GM23248 (cell line): ENCODE measurements at places on chromosomes 13 and 19. TPM values are rescaled to one million over a fixed set of nuclear protein-coding genes. Genes with fewer than 3 reads are reported as not detected.

The SULT2B1 gene
- total RNA-seq, result not detected in 2 replicates

The ZNF563 gene
- 1.8 and 16.4 TPM in 2 replicates for total RNA-seq

- H3K36me3 ChIP-seq, result no peaks in the 10 kb centered on the region
- H3K4me1 ChIP-seq, result peaks cover 2% of the 10 kb centered on the region; the same call in 1 of the 2 replicates
- H3K27me3 ChIP-seq, result 0 out of 2 replicates have a peak, but pooled peaks cover 8% of the 10 kb centered on the region
- no peak overlapping the region for H3K4me3 ChIP-seq
- H3K27ac ChIP-seq, result no peak overlapping the region
Observed at GRCh38 chr13:99596180-99596579, 94.9 kb downstream of the TM9SF2 start.

- no peaks in the 10 kb centered on the region for H3K36me3 ChIP-seq
- no peak overlapping the region for H3K4me3 ChIP-seq
- DNase-seq, result no peak
- H3K27me3 ChIP-seq, result no peaks in the 10 kb centered on the region
- peaks cover 7% of the 10 kb centered on the region; the same call in 1 of the 2 replicates for H3K4me1 ChIP-seq
- no peak overlapping the region for H3K27ac ChIP-seq
Observed at GRCh38 chr19:43309466-43309865, 40.1 kb upstream of the PSG9 start.

GRCh38 chr19:281992-282391 is 9.2 kb downstream of the PLPP2 start:
- H3K27ac ChIP-seq, result no peak overlapping the region
- H3K27me3 ChIP-seq, result no peaks in the 10 kb centered on the region
- no peak for DNase-seq
- no peaks in the 10 kb centered on the region for H3K4me1 ChIP-seq
- H3K4me3 ChIP-seq, result no peak overlapping the region
- H3K36me3 ChIP-seq, result no peaks in the 10 kb centered on the region

GRCh38 chr19:35213663-35214632 is 14.6 kb downstream of the FAM187B start:
- no peak overlapping the region for H3K27ac ChIP-seq
- no peaks in the 10 kb centered on the region for H3K36me3 ChIP-seq
- no peak overlapping the region for H3K4me3 ChIP-seq

GRCh38 chr13:45537516-45537915 is 72.8 kb downstream of the COG3 start:
- H3K4me3 ChIP-seq, result no peak overlapping the region
- DNase-seq, result peak; percentile 5
- H3K36me3 ChIP-seq, result peaks cover 16% of the 10 kb centered on the region
- no peak overlapping the region for H3K27ac ChIP-seq

DNA sequence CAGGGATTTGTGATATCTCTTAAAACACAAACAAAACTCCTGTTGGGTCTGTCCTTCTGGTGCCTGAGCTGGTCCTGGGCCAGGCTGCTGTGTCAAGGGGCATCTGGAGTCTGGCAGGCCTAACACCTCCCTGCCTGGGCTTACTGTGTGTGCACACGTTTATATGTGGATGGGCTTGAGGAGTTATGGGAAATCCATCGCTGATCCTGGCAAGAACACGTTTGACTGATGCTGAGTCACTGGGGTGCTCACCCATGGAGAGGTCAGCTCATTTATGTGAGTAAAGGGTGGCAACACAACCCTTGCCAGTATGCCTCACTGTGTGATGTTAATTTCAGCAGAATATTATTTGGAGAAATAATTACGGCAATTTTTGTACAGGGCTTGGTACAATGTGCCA is 44.5 kb upstream of the PCDH8 start:
- no peaks in the 10 kb centered on the region for H3K27me3 ChIP-seq
- H3K4me3 ChIP-seq, result no peak overlapping the region
- H3K36me3 ChIP-seq, result no peaks in the 10 kb centered on the region
- no peak overlapping the region for H3K27ac ChIP-seq

DNA sequence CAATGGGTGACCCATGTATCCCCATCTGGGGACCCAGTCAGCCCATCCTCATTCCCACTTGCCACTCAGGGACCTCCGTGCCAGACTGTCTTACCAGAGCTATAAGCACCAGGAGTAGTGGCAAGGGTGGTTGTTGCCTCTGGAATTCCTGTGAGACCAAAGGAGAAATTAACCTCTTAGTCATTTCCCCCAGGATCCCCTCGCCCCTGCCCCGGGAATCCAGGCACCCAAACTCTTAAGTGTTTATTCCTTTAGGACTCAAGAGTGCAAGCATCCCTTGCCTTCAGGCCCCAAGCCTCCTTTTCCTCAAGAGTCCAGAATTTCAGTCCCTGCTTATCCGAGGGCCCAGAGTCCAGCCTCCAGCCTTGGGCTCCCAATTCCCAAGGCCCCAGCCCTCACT is 9.2 kb downstream of the NTN5 start:
- no peak for DNase-seq
- no peaks in the 10 kb centered on the region for H3K4me1 ChIP-seq
- no peak overlapping the region for H3K27ac ChIP-seq
- no peak overlapping the region for H3K4me3 ChIP-seq
- no peaks in the 10 kb centered on the region for H3K27me3 ChIP-seq

- no peaks in the 10 kb centered on the region for H3K4me1 ChIP-seq
- H3K36me3 ChIP-seq, result no peaks in the 10 kb centered on the region
- H3K27ac ChIP-seq, result no peak overlapping the region
- H3K27me3 ChIP-seq, result no peaks in the 10 kb centered on the region
- H3K4me3 ChIP-seq, result no peak overlapping the region
Observed at GRCh38 chr19:3710265-3710812, 2.2 kb downstream of the TJP3 start.

- no peaks in the 10 kb centered on the region for H3K4me1 ChIP-seq
- H3K36me3 ChIP-seq, result no peaks in the 10 kb centered on the region
- no peaks in the 10 kb centered on the region for H3K27me3 ChIP-seq
- H3K27ac ChIP-seq, result no peak overlapping the region
- no peak overlapping the region for H3K4me3 ChIP-seq
Observed at GRCh38 chr13:112133499-112134390, 66.8 kb downstream of the SOX1 start.

- H3K27ac ChIP-seq, result peak overlapping the region; percentile 87
- no peaks in the 10 kb centered on the region for H3K27me3 ChIP-seq
Observed at GRCh38 chr13:20713751-20714150, 10.3 kb downstream of the IL17D start.

DNA sequence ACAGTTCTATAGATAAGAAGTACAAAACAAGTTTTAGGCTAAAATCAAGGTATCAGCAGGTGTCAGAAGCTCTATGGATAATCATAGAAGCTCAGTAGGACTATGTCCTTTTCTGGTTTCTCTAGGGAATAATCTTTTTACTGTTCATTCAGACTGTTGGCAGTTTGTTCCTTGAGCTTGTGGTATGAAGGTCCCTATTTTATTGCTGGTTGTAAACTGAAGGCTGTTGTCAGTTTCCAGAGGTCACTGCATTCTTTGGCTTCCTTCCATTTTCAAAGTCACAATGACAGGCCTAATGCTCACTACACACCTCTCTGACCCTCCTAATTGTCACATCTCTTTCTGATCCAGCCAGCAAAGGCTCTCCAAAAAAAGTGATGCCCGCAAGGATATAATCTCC is 337.9 kb upstream of the EDNRB start:
- H3K4me3 ChIP-seq, result no peak overlapping the region
- H3K27me3 ChIP-seq, result peaks cover 10% of the 10 kb centered on the region; the same call in 1 of the 2 replicates
- no peaks in the 10 kb centered on the region for H3K36me3 ChIP-seq
- no peak overlapping the region for H3K27ac ChIP-seq
- DNase-seq, result no peak

DNA sequence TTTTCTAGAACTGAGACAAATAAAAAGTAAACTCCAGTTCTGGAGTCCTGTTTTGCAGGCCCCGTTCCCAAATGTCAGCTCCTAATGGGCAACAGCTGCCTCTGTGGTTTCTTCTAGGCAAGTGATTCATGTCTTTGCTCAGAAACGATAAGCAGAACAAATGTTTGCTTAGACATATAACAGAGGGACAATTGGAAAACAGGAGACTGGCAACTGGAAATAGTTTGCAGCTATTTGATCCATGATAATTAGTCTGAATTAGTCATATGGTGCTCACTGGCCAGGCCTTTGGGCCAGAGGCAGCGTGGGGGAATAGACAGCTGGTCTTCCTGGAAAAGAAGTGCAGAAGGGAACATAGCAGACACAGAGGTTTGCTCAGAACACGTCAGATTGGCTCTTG is 29.2 kb upstream of the TSHZ3 start:
- peaks cover 17% of the 10 kb centered on the region for H3K4me1 ChIP-seq
- H3K27me3 ChIP-seq, result peaks cover 4% of the 10 kb centered on the region; the same call in 1 of the 2 replicates
- peak overlapping the region; percentile 17; the same call in 1 of the 2 replicates for H3K27ac ChIP-seq
- H3K36me3 ChIP-seq, result no peaks in the 10 kb centered on the region
- H3K4me3 ChIP-seq, result no peak overlapping the region
- DNase-seq, result peak; percentile 90

DNA sequence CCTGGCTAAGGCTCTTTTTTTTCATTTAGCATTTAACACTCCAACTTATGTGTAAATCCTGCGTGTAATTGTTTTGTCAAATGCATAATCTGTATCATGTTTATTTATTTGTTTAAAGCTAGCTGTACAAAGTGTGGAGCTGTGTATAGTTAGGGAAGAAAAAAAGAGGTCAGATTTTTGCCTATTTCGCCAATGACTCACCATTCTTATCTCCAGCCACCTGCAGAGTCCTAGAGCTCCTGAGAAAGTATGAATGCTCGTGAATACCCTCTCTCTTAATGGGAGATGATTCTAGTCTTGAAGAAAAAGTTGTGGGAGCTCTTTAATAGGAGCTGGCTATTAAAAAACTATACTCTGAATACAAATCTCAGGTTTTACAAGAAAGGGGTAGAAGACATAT is 778.8 kb upstream of the SLITRK5 start:
- no peaks in the 10 kb centered on the region for H3K36me3 ChIP-seq
- no peaks in the 10 kb centered on the region; the same call in none of the 2 replicates for H3K27me3 ChIP-seq
- no peak for DNase-seq
- no peak overlapping the region for H3K4me3 ChIP-seq

- no peaks in the 10 kb centered on the region for H3K36me3 ChIP-seq
- no peak for DNase-seq
- peaks cover 22% of the 10 kb centered on the region for H3K27me3 ChIP-seq
- H3K4me1 ChIP-seq, result no peaks in the 10 kb centered on the region
- H3K27ac ChIP-seq, result no peak overlapping the region
- H3K4me3 ChIP-seq, result no peak overlapping the region
Observed at GRCh38 chr13:46097015-46097414, 7.8 kb downstream of the CPB2 start.

GRCh38 chr13:30762643-30763042 is 27.3 kb downstream of the ALOX5AP start:
- no peak overlapping the region for H3K4me3 ChIP-seq
- no peaks in the 10 kb centered on the region; the same call in 1 of the 2 replicates for H3K27me3 ChIP-seq
- no peaks in the 10 kb centered on the region; the same call in 1 of the 2 replicates for H3K4me1 ChIP-seq
- no peak for DNase-seq
- no peak overlapping the region for H3K27ac ChIP-seq
- H3K36me3 ChIP-seq, result no peaks in the 10 kb centered on the region

DNA sequence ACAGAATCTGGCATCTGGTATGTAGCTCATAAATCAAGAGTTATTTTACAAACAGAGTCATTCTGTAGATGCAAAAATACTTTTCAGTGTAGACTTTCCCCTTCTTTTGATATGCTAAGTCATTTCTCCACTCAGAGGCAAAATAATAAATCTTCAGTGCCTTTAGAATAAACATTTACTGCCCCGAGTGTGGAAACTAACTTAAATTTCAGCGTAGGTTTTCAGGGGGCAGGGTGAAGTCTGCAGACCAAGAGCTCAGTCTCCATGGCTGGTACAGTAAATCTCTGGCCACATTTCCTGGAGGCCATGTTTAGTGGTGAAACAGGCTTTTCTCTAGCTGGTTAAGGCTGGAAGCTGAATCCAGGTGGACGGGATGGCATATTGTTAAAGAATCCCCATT is 13.1 kb upstream of the ADPRHL1 start:
- H3K4me1 ChIP-seq, result no peaks in the 10 kb centered on the region
- peaks cover 19% of the 10 kb centered on the region; the same call in 1 of the 2 replicates for H3K36me3 ChIP-seq

DNA sequence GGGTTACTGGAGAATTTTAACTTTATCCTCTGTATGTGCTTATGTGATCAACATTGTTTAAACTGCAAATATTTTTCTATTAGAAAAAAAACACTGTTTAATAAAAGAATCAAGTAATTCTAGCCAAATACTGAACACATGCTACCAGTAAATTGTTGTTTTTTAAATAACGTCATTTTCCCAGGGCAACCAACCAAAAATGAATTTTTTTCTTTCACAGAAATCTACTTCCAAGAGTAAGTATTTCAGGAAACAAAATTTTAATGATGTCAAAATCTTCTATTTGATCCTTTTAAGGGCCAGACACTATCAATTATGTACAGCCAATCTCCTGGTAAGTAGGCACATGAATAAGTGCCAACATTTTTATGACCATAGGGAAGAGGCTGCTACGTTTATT is 57.1 kb downstream of the TUBGCP3 start:
- H3K36me3 ChIP-seq, result no peaks in the 10 kb centered on the region
- no peak for DNase-seq
- no peak overlapping the region for H3K4me3 ChIP-seq

DNA sequence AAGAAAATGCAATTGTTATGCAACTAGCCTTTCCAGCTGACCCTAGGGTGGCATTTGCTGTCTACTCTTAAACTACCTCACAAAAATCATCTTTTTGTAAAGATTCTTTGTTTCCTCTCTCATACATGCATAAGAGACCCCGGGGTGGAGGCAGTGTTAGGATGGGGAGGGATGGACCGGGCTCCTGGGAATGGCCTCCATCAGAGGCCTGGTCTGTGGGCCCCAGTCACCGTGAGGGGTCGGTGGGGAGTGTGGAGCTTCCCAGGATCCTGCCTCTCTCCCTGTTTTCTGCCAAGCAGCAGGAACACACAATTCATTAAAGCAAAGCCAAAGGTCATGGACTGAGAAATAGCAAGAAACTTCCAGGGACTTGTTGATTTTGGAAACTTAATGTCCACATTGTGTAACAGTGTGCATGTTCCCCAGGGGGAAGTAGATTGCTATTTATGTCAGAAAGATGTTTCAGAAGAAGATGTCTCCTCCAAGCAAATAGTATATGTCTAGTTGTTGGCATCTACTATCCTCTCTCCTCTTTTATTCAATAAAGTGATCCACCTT is 241.4 kb downstream of the ENOX1 start:
- no peak overlapping the region for H3K27ac ChIP-seq
- peaks cover 10% of the 10 kb centered on the region; the same call in 1 of the 2 replicates for H3K4me1 ChIP-seq
- H3K4me3 ChIP-seq, result no peak overlapping the region

- no peaks in the 10 kb centered on the region for H3K36me3 ChIP-seq
- no peak overlapping the region for H3K27ac ChIP-seq
- no peaks in the 10 kb centered on the region; the same call in 1 of the 2 replicates for H3K4me1 ChIP-seq
- DNase-seq, result no peak
Observed at GRCh38 chr13:50290186-50290585, 274.9 kb downstream of the KCNRG start.
